ENCODE measurements at places on chromosomes 4 and X.
A peak's percentile ranks its signal among the peaks of the same experiment; 100 is the strongest.

- DNase-seq, result no peak
Measured at GRCh38 chrX:19800821-19801374, 86.5 kb downstream of the SH3KBP1 start.

DNA sequence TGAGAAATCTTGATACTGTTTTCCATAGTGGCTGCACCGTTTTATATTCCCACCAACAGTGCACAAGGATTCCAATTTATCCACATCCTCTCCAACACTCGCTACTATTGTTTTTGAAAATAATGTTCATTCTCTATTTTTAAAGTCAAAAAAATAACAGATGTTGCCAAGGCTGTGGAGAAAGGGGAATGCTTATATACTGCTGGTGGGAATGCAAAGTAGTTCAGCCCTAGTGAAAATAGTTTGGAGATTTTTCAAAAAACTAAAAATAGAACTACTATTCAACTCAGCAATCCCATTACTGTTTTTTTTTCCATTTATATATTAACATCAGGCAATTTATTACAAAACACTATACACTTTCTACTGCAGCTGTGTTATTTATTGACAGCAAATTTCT is 208.7 kb downstream of the CBLL2 start:
- DNase-seq, result no peak

DNA sequence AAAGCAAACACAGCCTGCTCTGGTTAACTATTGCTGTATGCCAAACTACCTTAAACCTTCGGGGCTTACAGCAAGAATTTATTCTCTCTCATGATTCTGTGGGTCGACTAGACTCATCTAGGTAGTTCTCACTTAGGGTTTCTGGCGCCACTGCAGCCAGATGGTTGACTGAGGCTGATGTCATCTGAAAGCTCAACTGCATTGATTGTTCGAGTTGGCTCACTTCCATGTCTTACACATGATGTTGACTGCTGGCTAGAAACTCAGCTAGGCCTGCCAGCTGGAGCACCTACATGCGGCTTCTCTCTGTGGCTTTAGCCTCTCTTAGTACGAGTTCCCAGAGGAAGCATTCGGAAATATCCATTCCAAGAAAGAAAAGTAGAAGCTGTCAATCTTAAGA is 103.2 kb downstream of the SRPX start:
- no peak for DNase-seq

GRCh38 chr4:184201179-184201578 is 16.5 kb downstream of the ENPP6 start:
- DNase-seq, result no peak

GRCh38 chr4:185535612-185536410 is 504 bp upstream of the PDLIM3 start:
- no peak for DNase-seq

DNA sequence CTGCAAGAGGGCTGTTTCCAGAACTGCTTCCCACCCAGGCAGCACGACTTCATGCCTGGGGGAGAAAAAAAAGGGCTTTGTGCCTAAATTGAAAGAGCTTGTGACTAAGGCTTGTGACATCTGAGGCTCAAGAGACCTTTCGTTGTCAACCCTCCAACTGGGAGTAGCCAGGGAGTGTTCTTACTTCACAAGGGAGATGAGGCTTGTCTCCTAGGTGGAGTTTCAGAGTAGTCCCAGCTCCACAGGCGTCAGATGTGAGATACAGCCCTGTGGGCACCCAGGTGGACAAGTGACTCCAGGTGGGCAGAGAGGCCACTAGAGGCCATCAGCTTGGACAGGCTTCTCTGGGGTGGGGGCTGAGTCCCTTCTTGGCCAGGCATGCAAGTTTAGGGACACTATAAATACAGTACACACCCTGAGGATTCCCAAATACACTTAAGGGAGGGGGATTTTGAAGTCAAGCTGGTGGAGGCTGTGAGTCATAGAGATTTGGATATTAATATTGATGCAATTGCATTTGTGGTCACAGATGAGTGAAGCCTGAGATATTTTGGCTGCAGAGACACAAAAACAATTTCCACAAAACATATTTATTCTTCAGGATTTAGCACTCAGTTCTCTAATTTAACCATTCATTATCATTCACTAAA is 40.1 kb upstream of the SETD7 start:
- no peak for DNase-seq

GRCh38 chr4:153655928-153656327 is 28.2 kb upstream of the TLR2 start:
- DNase-seq, result no peak

DNA sequence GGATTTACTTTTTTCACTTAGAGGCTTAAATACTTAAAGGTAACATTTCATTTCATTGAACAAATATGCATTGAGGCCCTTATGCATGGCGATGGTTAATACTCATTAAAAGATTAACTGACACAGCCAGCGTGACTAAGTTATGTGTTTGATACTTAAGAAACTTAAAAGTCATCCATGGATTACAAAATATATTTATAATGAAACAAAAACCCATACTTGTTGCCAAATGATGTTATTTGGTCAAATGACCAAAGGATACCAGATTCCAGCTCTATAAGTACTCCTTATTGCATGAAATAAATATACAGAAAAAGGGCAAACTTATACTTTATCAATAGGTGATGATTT is 26.7 kb downstream of the ZNF330 start:
- DNase-seq, result no peak

GRCh38 chr4:61182915-61183314 is 17.2 kb upstream of the ADGRL3 start:
- no peak for DNase-seq

GRCh38 chr4:26787461-26788340 is 72.9 kb upstream of the STIM2 start:
- no peak for DNase-seq

DNA sequence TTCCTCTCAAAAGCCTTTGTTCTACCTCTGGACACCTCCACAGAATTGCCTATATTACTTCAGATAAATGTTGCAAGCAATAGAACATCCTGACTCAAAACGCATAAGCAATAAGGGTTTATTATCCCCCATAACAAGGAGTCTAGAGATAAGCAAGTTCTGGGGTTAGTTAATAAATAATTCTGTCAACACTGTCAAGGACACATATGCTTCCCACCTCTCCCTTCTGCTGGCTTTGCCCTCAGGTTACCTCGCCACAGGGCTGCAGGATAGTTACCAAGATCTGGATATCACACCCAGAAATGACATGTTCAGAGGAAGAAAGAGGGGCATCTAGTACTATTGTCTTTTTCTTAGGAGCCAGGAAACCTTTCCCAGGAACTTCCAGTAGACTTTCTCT is 14.0 kb upstream of the DUSP21 start:
- no peak for DNase-seq

- no peak for DNase-seq
Measured at GRCh38 chr4:85824166-85824945, 349.4 kb downstream of the ARHGAP24 start.

DNA sequence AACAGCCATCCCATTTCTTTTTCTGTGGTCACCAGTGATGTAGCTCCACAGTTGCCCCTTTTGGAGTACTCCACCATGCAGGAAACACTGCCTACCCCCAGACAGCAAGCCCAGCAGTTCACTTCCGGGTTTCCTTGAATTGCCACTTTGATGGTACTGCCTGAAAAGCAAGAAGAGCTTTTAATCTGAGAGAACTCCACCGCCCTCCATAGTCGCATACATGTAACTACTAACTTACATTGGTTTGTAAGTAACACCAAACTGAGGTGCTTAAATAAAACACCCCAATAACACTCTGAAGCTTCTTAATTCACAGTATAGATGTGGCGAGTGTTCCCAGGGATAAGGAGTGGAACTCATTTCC is 53.6 kb upstream of the HPSE start:
- DNase-seq, result no peak

GRCh38 chrX:103789004-103789403 is 12.4 kb downstream of the PLP1 start:
- DNase-seq, result no peak

DNA sequence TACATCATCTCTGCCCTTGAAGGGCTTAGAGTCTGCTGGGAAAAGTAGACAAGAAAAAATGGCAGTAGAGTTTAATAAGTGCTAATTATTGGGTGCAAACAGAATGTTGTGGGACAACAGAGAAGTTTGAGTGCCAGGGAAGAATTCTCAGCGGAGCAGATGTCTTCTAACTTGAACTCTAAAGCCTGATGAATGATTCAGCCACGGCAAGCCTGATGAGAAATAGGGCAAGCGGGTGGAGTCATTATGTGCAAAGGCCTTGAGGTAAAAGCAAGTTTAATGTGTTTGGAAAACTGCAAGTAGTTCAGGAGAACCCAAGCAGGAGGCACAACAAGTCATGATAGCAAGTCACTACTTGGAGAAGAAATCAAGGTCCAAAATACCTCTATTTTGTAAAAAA is 37.5 kb downstream of the GC start:
- DNase-seq, result no peak

DNA sequence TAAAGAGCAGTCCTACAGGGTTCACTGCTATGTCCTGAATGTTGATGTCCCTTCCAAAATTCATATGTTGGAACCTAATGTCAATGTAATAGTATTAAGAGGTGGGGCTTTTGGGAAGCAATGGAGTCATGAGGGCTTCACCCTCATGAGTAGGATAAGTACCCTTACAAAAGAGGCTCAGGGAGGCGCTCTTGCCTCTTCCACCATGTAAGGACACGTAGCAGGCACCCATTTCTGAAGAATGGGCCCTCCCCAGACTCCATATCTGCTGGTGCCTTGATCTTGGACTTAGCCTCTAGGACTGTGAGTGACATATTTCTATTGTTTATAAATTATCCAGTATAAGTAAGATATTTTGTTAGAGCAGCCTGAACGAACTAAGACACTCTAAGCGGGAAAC is 15.8 kb downstream of the MED28 start:
- DNase-seq, result no peak

- no peak for DNase-seq
Measured at GRCh38 chr4:155777971-155778735, 19.3 kb downstream of the GUCY1B1 start.

GRCh38 chrX:275967-276580 is 5.1 kb upstream of the PLCXD1 start:
- DNase-seq, result peak; percentile 33

DNA sequence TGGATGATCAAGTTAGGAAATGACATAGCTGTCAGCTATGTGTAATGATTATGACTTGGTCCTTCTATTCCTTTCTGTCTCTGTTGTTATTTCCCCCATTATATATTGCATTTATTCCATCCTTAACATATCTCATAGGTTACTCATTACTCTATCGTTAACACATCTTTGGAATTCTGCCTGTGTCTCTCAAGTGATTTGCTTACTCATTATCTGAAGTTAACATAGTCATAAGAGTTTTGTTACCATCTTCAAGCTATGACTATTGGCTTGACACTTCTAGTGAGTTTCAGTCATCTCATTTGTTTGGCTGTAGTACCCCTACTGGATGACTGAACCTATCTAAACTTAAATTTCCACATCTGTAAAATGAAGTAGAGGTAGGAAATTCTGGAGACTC is 286.1 kb upstream of the PPP1R2C start:
- no peak for DNase-seq

DNA sequence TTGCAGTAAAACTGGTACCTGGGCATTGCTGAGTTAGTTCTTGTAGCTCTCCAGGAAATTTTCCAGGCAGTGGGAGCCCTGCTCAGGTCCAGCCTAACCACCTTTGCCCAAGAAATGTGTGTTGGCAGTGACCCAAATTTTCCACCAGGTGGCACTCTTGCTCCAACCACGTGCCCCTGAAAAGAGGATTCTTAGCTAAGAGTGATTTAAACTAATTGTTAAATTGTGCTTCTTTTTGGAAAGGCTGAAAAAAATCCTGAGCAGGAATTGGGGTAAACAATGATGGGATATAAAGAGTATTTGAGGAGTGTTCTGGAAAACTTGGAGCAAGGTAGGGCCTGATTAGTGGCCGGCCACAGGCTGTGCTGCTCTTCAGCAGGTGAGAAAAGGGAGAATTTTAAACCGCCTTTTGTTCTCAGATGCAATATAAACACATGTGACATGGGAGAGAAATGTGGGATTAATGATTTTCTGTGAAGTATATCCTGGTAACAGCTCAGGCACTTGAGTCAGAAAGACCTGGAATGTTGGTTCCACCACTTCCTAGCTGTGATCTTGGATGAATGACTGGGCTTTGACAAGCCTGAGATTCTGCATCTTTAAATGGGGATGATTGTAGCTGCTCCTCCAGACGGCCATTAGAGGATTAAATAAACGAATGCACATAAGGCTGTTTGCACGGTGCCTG is 219.6 kb downstream of the PTTG2 start:
- DNase-seq, result peak; percentile 29

DNA sequence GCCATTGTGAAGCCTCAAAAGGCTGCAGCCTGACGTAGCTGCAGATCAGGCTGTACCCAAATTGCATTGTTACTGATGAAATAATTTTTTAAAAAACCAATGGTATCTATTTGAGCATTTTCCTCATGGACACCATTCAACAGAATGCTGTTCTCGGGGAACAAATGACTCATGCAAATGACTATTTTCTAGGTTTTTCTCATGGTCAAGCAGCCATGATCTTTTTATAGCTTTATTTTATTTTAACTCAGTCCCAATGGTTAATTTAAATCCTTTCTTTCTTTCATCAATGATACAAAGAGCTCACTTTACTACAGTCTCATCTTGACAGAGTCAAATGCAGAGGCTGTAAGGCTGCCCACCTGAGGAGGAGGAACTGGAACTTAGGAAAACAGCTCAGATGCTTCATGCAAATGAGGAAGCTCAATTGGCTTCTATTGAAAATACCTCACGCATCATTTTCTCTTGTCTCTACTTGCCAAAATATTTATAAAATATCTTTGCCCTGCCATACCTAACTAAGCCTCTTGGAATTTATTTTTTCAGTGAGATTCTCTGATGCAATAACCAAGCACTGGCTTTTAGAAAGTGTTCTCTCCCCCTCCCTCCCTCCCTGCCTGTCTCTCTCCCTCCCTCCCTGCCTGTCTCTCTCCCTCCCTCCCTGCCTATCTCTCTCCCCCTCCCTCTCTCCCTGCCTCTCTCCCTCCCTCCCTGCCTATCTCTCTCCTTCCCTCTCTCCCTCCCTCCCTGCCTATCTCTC is 81.0 kb downstream of the SORBS2 start:
- DNase-seq, result no peak

DNA sequence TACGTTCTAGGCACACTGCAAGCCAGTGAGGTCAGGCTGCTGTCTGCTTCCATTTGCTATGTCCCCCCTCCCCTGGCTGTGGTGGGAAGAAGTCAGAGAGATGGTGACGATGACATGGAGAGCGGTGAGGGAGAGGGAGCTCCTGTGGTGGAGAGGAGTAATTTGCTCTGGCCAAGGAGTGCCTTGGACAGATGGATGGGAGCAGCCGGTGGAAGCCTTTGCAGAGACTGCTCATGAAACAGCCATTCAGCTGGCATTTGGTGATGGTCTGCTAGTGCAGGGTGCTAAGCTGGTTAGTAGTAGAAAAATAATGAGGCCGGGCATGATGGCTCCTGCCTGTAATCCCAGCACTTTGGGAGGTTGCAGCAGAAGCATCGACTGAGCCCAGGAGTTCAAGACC is 124.1 kb downstream of the FHDC1 start:
- no peak for DNase-seq

GRCh38 chr4:186570193-186570996 is 15.0 kb upstream of the MTNR1A start:
- DNase-seq, result no peak

DNA sequence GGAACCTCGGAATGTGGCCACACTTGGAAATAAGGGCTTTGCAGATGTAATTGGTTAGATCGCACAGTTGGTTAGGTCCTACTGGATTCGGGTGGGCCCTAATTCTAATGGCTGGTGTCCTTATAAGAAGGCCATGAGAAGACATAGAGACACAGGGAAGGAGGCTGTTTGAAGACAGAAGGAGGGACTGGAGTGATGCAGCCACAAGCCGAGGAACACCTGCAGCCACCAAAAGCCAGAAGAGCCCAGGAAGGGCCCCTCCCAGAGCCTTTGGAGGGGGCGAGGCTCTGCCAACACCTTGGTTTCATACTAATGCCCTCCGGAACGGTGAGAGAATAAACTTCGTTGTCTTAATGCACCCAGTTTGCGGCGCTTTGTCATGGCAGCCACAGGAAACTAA is 47.0 kb downstream of the EVC start:
- DNase-seq, result no peak

Measured in T-helper 22 cell (primary cell).